PC-3 (cell line): ENCODE measurements at places on chromosomes 16 and 17. TPM values are rescaled to one million over a fixed set of nuclear protein-coding genes. Genes with fewer than 3 reads are reported as not detected.

DNA sequence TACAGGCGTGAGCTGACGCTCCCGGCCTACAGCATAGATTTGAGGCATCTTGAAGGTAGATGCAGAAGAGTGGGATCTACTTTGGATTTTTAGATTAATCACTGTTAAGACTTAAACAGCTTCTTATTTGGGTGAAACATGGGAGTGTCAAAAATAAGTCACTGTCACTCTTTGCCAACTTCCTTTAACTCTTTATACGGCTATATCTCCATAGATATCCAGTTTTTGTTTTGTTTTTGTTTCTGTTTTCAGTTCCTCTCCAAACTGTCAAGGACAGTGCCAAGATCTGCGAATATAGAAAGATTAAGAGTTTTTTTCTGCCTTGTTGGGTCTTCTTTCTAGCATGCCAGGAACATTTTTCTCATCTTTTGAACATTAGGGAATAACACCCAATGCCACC lies 706.1 kb downstream of the WWOX start:
- DNase-seq, result no peak

DNA sequence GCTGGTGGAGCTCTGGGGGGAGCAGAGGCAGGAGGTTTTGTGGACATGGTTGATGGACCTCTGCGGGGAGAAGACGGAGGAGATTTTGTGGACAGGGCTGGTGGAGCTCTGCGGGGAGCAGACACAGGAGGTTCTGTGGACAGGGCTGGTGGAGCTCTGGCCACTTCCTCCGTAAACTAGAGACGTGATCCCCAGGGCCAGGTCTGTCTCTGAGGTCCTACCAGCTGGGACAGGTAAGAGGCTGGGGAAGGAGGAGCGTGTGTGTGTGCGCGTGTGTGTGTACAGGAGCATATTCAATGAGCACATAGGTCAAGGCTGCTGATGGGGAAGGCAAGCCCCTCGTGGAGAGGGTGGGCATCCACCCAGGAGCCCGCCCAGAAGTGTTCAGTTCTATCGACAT lies 20.6 kb downstream of the RPH3AL start:
- DNase-seq, result no peak

DNA sequence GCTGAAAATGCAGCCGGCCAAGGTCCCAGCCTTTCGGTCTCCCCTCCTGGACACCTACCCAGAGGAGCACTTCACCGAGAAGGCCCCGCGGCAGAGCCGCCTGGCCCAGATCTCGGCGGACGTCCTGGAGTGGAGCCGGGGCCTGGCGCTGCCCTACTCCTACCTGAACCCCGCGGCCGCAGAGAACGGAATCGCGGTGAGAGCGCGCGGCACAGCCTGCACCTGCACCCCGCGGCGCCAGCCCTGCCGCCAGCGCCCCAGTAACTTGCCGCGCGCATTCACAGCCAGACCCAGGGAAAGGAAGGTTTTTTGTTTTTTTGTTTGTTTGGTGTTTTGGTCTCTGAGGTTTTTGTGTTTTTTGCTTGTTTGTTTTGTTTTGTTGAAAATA lies 15.2 kb downstream of the ALOX12B start:
- no peak for DNase-seq

DNA sequence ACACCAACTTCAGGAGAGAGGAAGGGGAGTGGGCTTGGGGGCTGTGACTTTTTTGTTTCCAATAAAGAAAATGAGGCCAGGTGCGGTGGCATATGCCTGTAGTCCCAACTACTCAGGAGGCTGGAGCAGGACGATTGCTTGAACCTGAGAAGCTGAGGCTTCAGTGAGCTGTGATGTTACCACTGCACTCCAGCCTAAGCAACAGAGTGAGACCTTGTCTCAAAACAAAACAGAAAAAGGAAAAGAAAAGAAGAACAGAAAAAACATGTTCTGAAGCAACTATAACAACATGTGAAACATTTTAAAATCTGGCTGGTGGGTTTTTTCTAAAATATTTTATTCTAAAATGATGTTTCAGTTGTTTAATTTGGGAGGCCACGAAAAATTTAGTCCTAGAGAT lies 554.0 kb upstream of the ZFHX3 start:
- no peak for DNase-seq

DNA sequence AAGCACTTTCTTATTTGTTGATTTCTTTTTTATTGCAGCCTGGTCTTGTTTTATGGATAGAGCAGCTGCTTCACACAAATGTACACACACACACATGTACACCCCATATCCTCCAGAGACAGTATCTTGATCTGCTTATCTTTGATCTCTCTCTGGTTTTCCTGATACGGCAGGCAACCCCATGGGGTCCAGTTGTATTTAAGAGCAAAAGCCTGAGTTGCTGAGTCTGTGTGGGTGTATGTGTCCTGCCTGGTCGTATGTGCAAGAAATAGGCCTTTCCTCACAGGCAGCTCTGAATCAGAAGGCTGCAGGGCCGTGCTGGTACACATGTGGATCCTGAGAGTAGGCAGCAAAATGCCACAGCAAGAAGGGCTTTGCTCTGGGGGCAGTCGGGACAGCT lies 14.6 kb upstream of the LGALS9 start:
- no peak for DNase-seq

- DNase-seq, result no peak
Measured at GRCh38 chr16:88008840-88009239, 57.6 kb downstream of the BANP start.

DNA sequence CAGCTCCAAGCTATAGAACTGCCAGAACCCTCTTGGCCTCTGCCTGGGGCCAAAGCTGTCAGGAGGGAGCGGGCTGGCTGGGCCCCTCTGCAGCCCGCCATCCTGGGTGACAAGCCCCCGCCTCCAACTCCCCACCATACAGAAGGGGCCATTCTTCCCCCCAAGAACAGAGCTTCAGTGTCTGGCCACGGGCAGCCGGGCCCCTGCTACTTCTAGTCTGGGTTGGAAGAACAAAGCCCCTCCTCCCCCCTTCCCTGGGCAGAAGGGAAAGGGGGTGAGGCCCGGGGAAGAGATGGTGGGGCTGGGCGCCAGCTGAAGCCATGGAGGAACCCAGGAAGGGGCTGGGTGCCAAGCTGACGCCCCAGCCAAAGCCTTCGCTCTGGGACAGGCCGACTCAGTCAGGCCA lies 9.0 kb downstream of the NAT9 start:
- no peak for DNase-seq

DNA sequence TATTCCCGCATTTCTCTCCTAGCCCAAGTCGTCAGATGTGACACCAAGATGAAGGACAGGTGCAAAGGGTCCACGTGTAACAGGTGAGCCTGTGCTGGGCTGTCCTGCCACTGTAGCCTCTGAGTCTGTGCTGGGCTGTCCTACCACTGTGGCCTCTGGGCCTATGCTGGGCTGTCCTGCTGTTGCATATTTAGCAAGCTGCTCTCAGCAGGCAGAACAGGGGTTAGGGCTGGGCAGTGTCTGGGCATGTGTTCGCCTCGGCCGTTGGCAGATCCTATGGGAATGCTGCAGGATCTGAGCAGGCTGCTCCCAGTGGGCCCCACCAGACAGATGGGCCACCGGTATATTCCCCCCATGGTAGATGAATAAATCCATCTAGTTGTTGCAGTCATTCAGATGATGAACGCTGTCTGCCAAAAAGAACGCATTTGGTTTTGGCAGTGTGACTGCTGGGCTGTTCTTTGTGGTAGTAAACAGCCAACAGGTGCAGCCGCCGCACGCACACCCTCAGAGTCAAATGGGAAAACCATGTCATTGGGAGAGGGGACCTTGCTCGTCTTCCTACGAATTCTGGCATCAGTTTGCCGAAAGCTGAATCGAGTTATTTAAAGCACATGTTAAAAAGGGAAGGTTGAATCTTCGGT lies 49.2 kb downstream of the CRISPLD2 start:
- no peak for DNase-seq

DNA sequence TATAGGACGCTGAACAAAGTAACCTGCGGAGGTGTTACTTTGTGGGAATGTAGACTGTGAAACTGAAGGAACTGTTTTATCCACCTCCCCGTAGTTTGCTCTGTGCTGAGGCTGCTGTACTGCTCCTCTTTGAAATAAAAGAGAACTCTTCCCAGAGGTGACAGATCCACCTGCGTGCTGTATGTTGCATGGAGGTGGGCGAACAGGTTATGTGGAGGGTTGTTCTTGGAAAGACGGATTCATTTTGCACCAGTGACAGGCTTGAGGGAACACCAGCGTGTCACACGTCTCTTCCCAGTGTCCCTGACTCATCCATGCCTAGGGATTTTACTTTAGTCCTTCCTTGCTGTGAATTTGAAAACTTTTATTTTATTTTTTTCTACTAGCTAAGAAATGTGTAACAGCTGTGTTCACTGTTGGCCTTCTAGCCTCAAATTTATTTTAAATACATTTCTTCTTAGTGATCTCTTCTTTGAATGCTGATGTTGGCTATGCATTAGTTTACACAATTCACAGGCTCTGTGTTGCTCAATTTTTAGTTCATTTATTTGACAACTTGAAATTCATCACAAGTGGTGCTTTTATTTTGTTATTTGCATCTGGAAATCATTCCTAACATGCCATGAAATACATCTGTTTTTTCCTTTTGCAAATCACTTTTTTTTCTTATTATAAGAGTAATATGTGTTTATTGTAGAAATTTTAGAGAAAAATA lies 512.4 kb downstream of the CDH13 start:
- no peak for DNase-seq

DNA sequence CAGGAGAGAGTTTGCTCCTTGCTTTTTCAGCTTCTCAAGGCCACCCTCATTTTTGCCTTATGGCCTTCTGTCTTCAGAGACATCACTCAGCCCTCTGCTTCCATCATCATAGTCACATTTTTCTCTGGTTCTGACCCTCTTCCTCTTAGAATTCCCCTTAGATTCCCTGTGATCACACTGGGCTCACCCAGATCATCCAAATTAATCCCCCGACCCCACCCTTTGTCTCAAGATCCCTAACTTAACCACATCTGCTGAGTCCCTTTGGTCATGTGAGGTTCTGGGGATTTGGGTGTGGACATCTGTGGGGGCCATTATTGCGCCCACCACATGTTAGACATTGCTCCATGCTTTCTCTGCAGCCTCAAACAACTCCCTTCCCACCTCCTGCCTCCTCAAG lies 323.4 kb downstream of the CPPED1 start:
- DNase-seq, result no peak

DNA sequence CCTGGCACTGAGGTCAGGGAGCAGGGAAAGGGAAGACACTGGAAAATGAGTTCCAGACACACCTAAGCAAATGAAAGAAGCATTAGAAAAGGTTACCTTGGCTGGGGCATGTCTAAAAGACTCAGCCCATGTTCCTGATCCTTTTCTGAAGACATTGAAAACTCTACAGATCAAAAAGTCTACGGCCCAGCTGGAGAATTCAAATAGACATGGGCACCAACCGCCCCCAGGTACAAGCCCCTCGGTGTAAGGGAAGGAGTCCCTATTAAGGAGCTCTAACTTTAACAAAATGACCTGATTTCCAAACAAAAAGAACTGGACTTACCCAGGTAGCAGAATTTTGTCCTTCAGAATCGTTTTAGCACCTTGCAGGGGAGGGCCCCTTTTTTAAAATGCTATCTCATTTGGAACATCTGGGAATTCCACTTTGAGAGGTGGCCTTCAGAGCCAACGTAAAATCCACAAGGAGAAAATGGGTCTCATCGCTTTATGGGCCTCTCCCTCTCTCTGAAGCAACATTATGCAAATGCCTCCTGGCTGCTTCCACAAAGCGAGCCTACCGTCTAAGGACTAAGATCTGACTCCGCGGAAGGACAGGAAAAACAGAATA lies 43.6 kb upstream of the RBFOX3 start:
- no peak for DNase-seq

GRCh38 chr17:70307430-70308225 lies 138.3 kb downstream of the KCNJ2 start:
- no peak for DNase-seq

DNA sequence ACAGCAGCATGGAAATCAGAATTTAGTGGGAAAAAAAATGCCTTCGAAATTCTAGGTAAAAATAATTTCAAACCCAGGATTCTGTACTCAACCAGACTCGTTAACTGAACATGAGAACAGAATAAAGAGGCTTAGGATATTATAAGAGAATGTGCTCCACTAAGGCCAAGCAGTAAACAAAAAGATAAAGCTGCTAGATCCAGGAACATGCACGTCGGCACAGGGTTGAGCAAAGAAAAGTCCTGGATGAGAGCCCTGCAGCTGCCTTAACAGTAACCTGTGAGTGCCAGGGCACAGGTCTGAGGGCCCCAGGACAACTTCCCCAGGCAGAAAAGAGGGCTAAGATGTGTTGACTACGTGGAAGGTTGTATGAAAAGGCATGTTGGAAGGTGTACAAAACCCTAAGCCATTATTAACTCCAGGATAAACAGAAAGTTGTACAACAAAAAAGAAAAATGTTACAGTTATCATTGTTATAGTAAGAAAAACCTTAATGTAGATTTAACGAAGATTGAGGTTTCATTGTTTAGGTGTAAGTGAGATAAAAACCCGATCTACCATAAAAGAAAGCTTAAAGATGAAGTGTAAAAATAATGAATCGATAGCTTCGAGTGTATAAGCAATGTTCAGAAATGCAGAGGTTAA lies 42.3 kb upstream of the RBFOX3 start:
- no peak for DNase-seq

- DNase-seq, result no peak
Measured at GRCh38 chr17:79837888-79838521, 1.2 kb downstream of the CBX4 start.

GRCh38 chr16:29962344-29962994 lies 590 bp downstream of the TMEM219 start:
- peak; percentile 20 for DNase-seq

DNA sequence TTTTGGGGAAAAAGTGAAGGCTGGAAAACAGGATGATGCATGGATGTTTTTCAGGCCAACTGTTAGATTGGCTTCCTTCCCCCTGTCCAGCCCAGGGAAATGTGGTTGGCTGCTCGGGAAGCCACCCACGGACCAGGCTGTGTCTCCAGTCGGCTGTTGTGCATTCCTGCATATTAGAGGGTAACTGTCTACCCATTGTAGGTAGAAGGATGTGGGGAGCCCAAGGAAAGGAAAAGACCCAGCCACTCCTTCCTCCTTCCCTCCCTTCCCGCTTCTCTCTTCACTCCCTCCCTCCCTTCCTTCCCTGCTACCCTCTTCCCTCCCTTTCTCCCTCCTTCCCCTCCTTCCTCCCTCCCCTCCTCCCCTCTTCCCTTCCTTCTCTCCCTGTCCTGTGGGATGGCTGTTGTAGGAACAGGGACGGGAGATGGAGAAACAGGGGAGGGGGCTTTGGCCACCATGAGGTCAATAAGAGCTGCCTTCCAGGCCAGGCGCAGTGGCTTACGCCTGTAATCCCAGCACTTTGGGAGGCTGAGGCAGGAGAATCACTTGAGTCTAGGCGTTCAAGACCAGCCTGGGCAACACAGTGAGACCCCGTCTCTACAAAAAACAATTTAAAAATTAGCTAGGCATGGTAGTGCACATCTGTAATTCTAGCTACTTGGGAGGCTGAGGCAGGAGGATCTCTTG lies 16.9 kb downstream of the SYT17 start:
- DNase-seq, result no peak

DNA sequence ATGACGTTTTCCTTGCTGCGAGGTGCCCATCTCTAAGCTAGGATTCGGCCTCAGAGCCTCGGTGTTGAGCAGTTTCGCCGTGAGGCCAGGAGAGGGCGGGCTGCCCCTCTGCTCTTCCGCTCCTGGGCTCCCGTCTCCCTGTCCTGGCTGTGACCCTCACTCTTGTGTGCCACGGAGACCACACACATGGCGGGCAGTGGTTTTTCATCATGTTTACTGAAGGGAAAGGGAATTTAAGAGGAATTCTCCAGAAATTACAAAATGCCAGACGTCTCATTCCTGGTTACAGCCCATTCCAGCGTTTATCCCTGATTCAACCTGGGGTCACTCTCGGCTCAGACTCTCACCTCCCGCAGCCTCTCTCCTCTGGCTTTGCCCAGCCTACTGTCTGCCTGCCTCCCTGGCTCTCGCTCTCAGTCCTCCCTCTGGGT lies 96.8 kb upstream of the ELAC2 start:
- peak; percentile 71 for DNase-seq

LGALS9 gene
- 1.1 TPM in 1 of 2 replicates, not detected in the other for total RNA-seq

BANP gene
- total RNA-seq, result 24.2 TPM in 2 replicates

KRTAP16-1 gene
- not detected in 2 replicates for total RNA-seq

VAT1 gene
- total RNA-seq, result 62.4 and 68.1 TPM in 2 replicates

HAS3 gene
- total RNA-seq, result 92.5 and 153 TPM in 2 replicates
